ENCODE measurements at places on chromosomes 7 and 10. TPM values are rescaled to one million over a fixed set of nuclear protein-coding genes. Genes with fewer than 3 reads are reported as not detected.

ANKRD30A gene
- total RNA-seq, result not detected

- DNase-seq, result no peak
- no peaks in the 10 kb centered on the region for H3K4me1 ChIP-seq
- H3K36me3 ChIP-seq, result no peaks in the 10 kb centered on the region
- H3K4me3 ChIP-seq, result no peak overlapping the region
- H3K27me3 ChIP-seq, result no peaks in the 10 kb centered on the region
- H3K27ac ChIP-seq, result no peak overlapping the region
These were observed 175.0 kb downstream of the OTUD1 start for GRCh38 chr10:23613900-23614299.

DNA sequence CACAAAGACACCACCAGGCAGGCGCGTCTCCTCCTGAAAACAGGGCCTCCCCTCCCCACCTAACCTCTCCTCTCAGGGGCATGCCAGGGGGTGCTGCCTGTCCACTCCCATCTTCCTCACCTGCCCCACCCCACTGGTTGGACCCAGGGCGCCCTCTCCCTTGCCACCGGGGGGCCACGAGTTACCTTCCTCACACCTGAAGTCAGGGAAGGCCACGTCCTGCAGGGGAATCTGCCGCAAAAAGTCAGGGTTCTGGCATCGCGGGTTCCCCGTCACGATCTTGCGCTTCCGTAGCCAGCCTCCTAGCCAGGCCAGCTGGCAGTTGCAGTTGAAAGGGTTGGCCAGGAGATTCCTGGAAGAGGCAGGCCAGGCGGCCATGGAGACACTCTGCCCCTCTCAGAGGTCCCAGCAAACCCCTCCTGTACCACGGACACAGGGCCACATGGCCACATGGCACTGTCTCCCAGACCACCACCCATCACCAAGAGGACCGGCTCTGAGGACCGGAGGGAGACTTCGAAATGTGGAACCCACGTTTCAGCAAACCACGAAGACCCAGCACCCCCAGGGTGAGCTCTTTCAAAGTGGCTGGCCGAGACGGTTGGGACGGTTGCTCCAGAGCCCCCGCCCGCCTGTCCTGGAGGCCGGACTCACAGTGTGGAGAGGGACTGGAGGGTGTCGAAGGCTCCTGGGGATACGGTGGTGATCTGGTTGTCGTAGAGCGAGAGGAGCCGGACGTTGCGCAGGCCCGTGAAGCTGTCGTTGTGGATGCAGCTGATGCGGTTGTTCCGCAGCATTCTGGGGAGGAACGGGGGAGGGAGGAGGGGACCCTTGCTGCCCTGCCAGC lies 142.8 kb downstream of the SLIT1 start:
- H3K4me1 ChIP-seq, result peaks cover 4% of the 10 kb centered on the region
- no peaks in the 10 kb centered on the region for H3K27me3 ChIP-seq
- H3K36me3 ChIP-seq, result no peaks in the 10 kb centered on the region

HKDC1 gene
- not detected for total RNA-seq

FGFBP3 gene
- total RNA-seq, result 0.22 TPM

WNT16 gene
- total RNA-seq, result not detected

AUTS2 gene
- 10.5 TPM for total RNA-seq

LIPM gene
- total RNA-seq, result not detected

DNA sequence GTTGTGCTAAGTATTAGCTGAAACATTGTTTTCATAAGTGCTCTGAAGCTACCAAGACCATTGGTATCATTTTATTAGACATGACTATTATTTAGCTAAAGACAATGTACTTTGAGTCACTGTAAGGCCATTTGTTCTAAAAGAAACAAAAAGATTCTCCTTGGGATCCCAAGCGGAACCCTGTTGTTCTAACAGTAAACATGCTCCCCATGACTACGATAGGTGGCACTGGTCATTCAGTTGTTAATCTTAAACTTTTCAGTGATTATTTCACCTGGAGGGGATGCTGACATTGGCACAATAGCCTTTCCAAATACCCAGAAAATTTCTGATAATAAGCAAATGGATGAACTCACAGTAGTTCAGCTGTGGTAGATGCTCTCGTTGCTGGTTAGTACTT lies 715.0 kb downstream of the AUTS2 start:
- H3K36me3 ChIP-seq, result no peaks in the 10 kb centered on the region
- DNase-seq, result no peak
- H3K4me3 ChIP-seq, result no peak overlapping the region
- H3K27me3 ChIP-seq, result no peaks in the 10 kb centered on the region

GRCh38 chr7:47580175-47580706 lies 1.7 kb downstream of the TNS3 start:
- H3K36me3 ChIP-seq, result no peaks in the 10 kb centered on the region
- no peak overlapping the region for H3K27ac ChIP-seq
- H3K4me1 ChIP-seq, result peaks cover 71% of the 10 kb centered on the region
- peak overlapping the region; percentile 84 for H3K4me3 ChIP-seq
- no peak for DNase-seq
- no peaks in the 10 kb centered on the region for H3K27me3 ChIP-seq

GRM3 gene
- total RNA-seq, result not detected

- H3K4me1 ChIP-seq, result no peaks in the 10 kb centered on the region
- no peaks in the 10 kb centered on the region for H3K27me3 ChIP-seq
- H3K4me3 ChIP-seq, result no peak overlapping the region
- DNase-seq, result no peak
- no peak overlapping the region for H3K27ac ChIP-seq
- no peaks in the 10 kb centered on the region for H3K36me3 ChIP-seq
These were observed 203.7 kb downstream of the AGMO start for GRCh38 chr7:15358112-15358511.

DNA sequence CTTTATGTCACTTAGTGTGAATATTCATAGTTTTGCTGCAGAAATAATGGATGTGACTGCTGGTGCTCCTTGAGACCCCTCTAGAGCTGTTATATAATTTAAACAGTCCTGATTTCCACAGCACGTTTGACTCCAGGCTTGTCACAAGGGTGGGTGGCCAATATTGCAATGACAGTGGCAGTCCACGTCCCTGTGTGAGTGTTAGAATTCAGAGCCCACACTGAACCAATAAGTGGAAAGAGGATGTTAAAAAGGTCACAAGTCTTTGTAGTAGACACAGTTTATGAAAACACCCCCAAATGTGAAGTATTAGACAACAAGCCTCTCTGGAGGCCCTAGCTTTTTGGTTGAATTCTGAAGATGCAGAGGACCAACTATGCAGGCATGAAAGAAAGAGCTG lies 2.0 kb downstream of the PPP1R17 start:
- no peak for DNase-seq
- H3K27me3 ChIP-seq, result no peaks in the 10 kb centered on the region
- no peak overlapping the region for H3K27ac ChIP-seq
- no peaks in the 10 kb centered on the region for H3K36me3 ChIP-seq
- H3K4me1 ChIP-seq, result no peaks in the 10 kb centered on the region

GRCh38 chr10:74824184-74824899 lies 2.1 kb upstream of the KAT6B start:
- no peak for DNase-seq
- H3K27ac ChIP-seq, result peak overlapping the region; percentile 96
- H3K27me3 ChIP-seq, result no peaks in the 10 kb centered on the region
- peak overlapping the region; percentile 96 for H3K4me3 ChIP-seq

IFIT1 gene
- 31.0 TPM for total RNA-seq

GRCh38 chr7:38855867-38856266 lies 53.1 kb downstream of the VPS41 start:
- no peaks in the 10 kb centered on the region for H3K27me3 ChIP-seq
- H3K27ac ChIP-seq, result no peak overlapping the region
- peaks cover 2% of the 10 kb centered on the region for H3K36me3 ChIP-seq
- no peak for DNase-seq
- H3K4me3 ChIP-seq, result no peak overlapping the region
